ENCODE measurements at places on chromosomes 6 and 20. TPM values are rescaled to one million over a fixed set of nuclear protein-coding genes. Genes with fewer than 3 reads are reported as not detected.

The SMPDL3A gene
- total RNA-seq, result 19.1 TPM

The RPS6KA2 gene
- 84.8 TPM for total RNA-seq

- no peak for DNase-seq
Measured at GRCh38 chr20:43969501-43970182, 55.0 kb downstream of the TOX2 start.

GRCh38 chr20:48562586-48563116 is 265.1 kb downstream of the PREX1 start:
- DNase-seq, result no peak

All from omental fat pad (tissue), 4 donors.